ENCODE measurements at places on chromosomes 2 and 18.

- DNase-seq, result no peak
Measured at GRCh38 chr18:73679941-73680712, 467.5 kb downstream of the FBXO15 start.

DNA sequence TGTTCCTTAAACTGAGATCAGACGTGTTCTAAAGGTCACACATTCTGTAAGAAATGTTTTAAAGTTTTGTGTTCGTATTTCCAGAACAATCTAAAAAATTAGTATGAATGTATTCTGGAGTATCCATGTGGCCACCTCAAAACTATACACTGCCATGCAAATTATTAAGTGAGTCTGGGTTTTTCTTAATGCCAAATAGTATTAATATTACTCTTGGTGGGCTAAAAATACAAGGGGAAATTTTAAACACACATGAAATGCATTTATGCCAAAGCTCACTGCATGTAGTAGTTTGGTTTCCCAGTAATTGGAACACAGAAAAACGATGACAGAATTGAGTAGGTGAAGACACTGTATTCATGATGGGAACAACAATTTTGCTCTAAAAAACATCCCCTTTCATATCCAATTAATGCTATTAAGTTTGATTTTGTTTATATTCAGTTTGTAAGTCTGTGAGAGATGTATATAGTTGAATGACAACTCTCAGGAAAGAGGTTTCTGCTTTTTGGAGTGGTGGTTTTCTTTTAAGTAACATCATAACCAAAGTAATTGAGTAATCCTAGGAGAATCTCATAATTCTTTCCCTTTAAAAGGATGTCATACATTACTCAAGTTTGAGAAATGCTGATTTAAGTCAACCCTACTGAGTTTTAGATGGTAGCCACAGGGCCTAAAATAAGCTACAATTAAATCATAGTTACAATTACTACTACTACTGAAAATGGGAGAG, 75.7 kb upstream of the CDCA7 start:
- DNase-seq, result no peak

GRCh38 chr2:241081190-241081642, 20.9 kb downstream of the MTERF4 start:
- no peak for DNase-seq

DNA sequence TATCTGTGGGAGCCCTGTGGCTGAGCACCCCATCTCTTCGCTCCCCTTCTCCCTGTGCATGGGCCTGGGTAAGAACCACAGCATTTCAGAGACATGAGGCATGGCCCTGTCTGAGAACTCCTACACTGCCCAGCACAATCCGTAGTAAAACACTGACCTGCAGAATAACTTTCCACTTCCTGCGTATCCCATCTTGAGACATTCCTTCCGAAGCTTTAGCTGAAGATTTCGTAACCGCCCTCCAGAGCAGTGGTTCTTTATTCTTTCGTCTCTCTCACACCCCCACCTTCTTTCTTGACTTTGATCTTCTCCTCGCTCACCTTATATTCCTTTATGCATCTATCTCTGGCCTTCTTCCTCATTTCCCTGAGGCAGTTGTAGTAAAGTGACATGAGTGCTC, 381.1 kb downstream of the HRH4 start:
- DNase-seq, result no peak

GRCh38 chr18:8162802-8163201, 446.4 kb upstream of the RAB12 start:
- DNase-seq, result no peak

Measured in urinary bladder (tissue), 4 donors.